Naive thymus-derived CD8-positive, alpha-beta T cell (primary cell): ENCODE measurements at places on chromosomes 3 and 15. TPM values are rescaled to one million over a fixed set of nuclear protein-coding genes. Genes with fewer than 3 reads are reported as not detected.

The ARGFX gene
- total RNA-seq, result not detected

The GOLGA8S gene
- total RNA-seq, result 0.63 TPM

GRCh38 chr3:73765878-73766545, 141.3 kb upstream of the PDZRN3 start:
- no peak overlapping the region for H3K27ac ChIP-seq
- DNase-seq, result no peak
- no peaks in the 10 kb centered on the region for H3K36me3 ChIP-seq

GRCh38 chr3:42088803-42089530, 2.2 kb upstream of the TRAK1 start:
- no peaks in the 10 kb centered on the region for H3K27me3 ChIP-seq
- peaks cover 29% of the 10 kb centered on the region for H3K4me1 ChIP-seq
- peaks cover 22% of the 10 kb centered on the region for H3K36me3 ChIP-seq
- no peak for DNase-seq
- no peak overlapping the region for H3K27ac ChIP-seq

DNA sequence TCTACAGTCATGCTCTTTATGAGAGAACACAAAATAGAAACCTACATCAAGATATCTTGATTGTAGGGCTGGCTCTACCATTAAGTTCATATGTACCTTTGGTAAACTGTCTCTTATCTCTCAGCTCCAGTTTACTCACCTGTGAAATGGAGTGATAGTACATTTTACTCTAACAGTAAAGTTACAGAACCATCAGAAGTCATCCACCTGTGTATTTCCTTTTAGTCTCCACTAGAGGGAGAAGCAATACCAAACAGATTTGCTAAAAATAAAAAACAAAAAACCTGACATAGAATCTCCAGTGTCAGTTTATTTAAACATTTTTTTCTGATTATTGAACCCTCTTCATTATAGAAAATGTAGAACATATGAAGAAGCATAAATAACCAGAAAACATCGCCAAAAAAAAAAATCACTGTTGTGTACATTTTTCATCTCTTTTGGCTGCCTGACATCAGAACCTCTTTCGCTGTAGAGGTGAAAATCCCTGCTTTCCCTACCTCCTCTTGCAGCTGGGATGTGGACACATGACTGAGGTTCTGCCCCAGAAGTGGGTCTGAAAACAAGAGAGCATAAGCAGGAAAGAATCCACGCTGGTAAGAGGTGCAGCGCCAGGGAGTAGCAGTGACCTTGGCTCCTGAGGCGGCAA, 48.7 kb upstream of the WDR72 start:
- peaks cover 8% of the 10 kb centered on the region for H3K27me3 ChIP-seq
- no peaks in the 10 kb centered on the region for H3K4me1 ChIP-seq
- no peaks in the 10 kb centered on the region for H3K36me3 ChIP-seq
- no peak for DNase-seq
- no peak overlapping the region for H3K4me3 ChIP-seq
- H3K27ac ChIP-seq, result no peak overlapping the region

The A4GNT gene
- total RNA-seq, result not detected

DNA sequence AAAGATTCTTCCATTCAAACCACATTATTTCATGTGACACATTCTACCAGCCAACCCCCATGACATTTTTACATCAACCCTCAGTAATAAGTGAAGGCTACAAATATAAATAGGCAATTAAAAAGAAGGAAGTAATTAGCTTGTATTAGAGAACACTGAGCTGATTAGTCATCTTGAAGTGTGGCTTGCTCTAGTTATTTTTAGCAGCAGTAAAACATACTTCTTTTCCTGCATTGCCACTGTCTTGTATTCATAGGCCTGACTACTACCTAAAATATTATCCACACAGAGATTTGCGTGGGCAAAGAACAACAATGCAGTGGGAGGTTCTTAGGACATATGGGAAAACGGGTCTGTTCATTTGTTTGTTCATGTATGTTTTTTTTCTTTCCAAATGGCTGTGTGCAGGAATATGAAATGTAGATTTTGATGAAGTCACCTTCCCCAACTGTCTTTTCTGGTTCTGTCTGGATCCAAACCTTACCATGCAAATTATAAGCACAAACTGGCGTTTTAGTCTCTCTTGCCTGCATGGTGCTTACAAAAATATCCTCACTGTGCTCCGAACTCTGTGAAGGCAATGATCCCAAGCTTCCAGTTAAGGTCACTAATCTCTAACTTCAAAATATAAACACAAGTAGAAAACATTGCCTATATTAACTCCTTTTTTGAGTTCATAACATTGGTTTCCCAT, 31.5 kb upstream of the TM4SF4 start:
- no peak for DNase-seq
- no peak overlapping the region for H3K4me3 ChIP-seq
- H3K4me1 ChIP-seq, result no peaks in the 10 kb centered on the region
- H3K36me3 ChIP-seq, result no peaks in the 10 kb centered on the region
- H3K27me3 ChIP-seq, result peaks cover 18% of the 10 kb centered on the region
